GM12878 (cell line): ENCODE measurements at places on chromosomes 12 and 14. TPM values are rescaled to one million over a fixed set of nuclear protein-coding genes. Genes with fewer than 3 reads are reported as not detected.

DNA sequence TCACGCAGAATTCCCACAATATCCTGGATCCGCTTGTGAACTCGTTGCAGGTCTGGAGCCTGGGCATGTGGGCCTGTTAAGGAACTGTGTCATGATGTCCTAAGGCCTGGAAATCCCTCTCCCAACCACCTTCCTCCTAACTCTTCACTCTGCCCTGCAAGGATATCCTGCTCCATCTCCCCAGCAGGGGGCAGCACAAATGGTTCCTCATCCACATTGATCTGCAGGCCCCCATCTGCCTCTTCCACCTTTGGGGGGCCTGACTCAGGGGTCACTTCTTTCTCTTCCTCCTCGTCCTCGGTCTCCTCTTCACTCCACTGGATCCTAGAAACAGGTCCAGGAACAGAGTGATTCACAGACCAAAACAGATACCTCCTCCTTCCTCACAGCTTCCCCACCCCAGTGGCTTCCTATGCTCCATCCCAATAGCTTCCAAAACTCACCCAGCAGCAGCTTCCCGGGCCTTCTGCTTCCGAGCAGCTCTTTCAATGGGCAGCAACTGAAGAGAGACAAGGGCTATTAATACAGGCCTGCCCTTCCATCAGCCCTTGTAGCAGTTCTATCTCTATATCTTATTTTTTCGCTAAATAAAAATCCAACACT, 4.5 kb downstream of the NOP2 start:
- no peak for DNase-seq

DNA sequence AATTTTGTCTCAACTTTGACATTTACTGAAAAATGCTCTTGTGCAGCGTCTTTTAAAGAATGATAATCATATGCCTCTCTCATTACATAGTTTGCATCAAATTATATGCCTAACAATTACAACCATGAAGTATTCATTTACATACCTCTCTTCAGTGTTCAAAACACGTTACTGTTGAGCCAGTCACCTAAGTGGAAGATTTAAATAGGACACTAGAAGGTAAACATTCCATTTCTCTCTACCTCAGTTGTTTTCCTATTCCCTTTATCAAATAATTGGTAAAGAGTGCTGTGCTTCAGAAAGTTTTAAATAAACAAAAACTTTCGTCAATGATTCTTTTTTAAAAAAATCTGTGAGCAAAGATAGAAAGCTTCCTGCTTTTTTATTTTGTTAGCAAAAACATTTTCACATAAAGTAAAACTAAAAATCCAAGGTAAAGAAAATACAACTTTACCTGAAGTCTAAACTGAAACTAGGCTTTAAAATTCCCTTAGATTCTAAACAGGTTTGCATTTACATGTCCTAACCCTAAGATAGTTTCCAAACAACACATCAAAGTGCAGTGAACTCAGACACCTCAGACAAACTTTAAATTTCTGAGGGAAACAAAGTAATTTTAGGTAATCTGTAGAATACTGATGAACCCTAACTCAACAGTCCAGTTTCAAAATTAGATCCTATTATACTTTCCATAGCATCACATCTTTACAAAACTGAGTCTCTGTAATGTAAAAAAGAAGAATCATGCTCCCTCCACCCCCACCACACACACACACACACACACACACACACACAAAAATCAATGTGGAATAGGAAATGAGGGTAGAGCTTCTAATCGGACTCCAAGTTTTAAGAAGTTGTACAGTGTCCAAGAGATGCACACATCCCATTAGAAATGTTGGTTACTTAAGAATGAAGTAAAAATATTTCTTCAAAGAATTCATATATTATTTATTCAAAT, 46.2 kb downstream of the PAWR start:
- DNase-seq: no peak

- DNase-seq: no peak
These were observed 17.9 kb downstream of the PGAM5 start for GRCh38 chr12:132728502-132728901.

The HSPB8 gene
- 0.10 TPM in 1 of 2 replicates, not detected in the other for total RNA-seq

The MORN3 gene
- total RNA-seq: 0.15 and 0.19 TPM in 2 replicates

The FAM186B gene
- total RNA-seq: 0.48 and 0.69 TPM in 2 replicates
